Fibroblast of skin of back (primary cell): ENCODE measurements at places on chromosomes 3 and 15.
A peak's percentile ranks its signal among the peaks of the same experiment; 100 is the strongest.

GRCh38 chr15:95663156-95664100, 667.1 kb upstream of the NR2F2 start:
- peak; percentile 78 for DNase-seq

- no peak for DNase-seq
Observed at GRCh38 chr3:191352014-191352413, 21.7 kb upstream of the UTS2B start.

GRCh38 chr15:32828507-32829186, 110.8 kb downstream of the GREM1 start:
- DNase-seq, result peak; percentile 99

- DNase-seq, result peak; percentile 11
Observed at GRCh38 chr3:26484140-26484539, 138.4 kb upstream of the LRRC3B start.

DNA sequence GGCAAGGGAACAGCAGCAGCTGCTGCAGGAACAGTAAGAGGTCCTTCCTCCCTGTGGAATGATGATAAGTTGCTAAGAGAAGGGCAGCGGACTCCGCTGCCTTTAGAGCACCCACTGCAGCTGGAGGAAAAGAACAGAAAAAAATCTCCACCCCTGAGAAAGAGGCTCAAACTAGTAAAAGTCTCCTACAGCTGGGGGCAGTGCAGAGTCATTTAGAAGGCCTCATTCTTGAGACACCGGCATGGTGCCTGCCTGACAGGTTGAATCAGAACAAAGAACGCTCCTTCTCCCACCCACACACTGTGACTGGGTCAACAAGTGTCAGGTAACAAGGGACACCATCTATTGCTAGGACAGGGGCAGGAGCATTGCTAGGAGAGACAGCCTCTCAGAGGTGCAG, 188.4 kb downstream of the ABHD5 start:
- DNase-seq, result no peak

DNA sequence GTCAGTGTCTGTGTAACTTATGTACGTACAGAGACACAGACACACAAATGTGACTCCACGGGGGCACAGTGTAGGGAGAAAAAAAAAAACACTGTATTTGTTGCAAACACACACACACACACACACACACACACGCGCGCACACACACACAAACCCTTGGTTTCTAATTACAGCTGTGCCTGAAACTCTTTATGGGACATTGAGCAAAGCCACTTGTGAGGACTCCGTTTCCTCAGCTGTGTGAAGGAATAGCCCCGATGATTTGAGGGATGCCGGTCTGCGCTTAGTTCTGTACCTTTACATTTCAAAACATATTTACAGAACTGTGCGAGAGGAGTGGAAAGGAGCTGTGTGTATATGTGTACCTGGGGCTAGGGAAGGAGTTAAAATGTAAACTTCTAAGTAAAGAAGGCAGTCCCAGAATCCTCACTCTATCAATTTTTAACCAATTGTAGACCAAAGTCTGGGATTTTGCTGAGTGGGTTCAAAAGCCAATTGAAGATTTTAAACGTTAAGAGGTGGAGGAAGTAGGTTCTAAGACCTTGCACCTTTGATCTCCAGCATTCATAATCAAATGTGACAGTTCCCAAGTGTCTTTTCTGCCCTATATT, 5.3 kb upstream of the BCL6 start:
- DNase-seq, result no peak

DNA sequence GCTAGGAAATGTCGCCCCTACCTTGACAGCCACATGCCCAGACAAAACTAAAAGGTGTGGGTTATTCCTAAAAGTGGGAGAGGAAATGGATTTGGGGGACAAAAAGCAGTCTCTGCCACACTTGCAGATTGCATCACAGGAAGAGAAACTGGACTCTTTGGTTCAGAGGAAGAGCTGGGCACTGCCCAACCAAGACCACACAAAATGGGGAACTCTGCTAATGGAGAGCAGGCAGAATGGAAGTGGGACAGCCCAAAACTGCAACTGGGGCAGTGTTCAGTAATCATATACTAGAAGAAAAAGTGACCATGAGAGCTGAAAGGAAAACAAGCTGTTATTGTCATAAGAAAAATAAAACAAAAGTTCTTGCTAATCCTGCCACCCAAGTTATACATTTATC, 138.9 kb upstream of the FRMD4B start:
- DNase-seq, result no peak

DNA sequence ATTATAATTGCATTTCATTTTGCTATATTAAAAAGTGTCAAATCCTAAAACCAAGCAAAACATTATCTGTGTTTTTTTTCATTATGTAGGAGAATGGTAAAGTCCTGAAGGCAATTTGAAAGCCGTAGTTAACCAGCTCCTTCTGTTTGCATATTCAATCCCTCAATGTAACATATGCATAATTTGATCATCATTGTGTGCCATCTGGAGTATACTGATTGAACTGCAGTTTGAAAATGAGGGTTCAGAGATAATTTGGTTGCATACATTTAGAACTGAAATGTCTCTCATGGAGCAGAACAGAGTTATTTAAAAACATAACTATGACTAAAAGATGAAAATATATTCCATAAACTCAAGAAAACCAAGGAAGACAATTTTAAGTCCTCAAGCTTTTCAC, 518.6 kb downstream of the GBE1 start:
- DNase-seq, result peak; percentile 46

- DNase-seq, result no peak
Observed at GRCh38 chr15:99630607-99631131, 64.9 kb downstream of the MEF2A start.

GRCh38 chr3:167814441-167814951, 79.0 kb downstream of the SERPINI1 start:
- peak; percentile 85 for DNase-seq
